Cardiac septum (tissue), 1 donor: ENCODE measurements at places on chromosomes 11 and 22. TPM values are rescaled to one million over a fixed set of nuclear protein-coding genes. Genes with fewer than 3 reads are reported as not detected.

OR51B4 gene
- not detected for total RNA-seq

SLC35F2 gene
- 1.5 TPM for total RNA-seq

CYTH4 gene
- total RNA-seq: 8.0 TPM

CCDC73 gene
- total RNA-seq: not detected

DRD4 gene
- total RNA-seq: 0.81 TPM

AQP11 gene
- 0.54 TPM for total RNA-seq

PRRG4 gene
- 0.40 TPM for total RNA-seq

OR51B2 gene
- total RNA-seq: not detected

LMNTD2 gene
- total RNA-seq: 0.40 TPM

TIRAP gene
- 8.4 TPM for total RNA-seq

KCNJ1 gene
- not detected for total RNA-seq

NAGA gene
- total RNA-seq: 11.2 TPM

DAGLA gene
- 3.3 TPM for total RNA-seq
